ENCODE measurements at places on chromosomes 1 and 21.
A peak's percentile ranks its signal among the peaks of the same experiment; 100 is the strongest.

DNA sequence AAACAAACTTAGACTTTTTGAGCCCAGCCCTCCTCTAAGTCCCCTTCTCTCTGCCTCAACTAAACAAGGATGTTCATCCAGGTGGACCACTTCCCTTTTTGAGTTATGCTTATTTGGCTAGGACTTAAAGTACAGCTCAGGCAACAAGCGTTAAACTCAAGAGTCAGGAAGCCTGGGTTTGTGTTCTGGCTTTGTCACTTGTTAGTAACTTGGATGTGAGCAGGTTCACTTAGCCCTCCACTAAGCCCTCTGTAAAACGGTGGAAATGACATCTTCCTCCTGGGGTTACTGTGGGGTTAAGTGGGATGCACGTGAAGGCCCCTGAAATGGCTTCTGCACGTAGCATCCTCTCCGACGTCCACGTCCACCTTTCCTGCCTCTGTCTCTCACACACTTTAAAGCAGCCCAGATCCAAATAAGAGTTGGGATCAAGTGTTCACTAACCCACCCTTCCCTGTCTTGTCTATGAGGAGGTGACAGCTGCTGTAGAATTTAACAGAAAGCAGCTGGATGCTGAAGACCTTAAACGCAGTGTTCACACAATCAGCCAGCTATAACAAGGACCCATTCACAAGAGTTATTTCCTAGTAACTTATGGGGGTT is 152.7 kb downstream of the TGFBR3 start:
- no peak for DNase-seq

GRCh38 chr1:73627723-73628122 is 570.3 kb downstream of the LRRIQ3 start:
- DNase-seq: no peak

- no peak for DNase-seq
Observed at GRCh38 chr1:243667591-243667990, 182.5 kb downstream of the AKT3 start.

DNA sequence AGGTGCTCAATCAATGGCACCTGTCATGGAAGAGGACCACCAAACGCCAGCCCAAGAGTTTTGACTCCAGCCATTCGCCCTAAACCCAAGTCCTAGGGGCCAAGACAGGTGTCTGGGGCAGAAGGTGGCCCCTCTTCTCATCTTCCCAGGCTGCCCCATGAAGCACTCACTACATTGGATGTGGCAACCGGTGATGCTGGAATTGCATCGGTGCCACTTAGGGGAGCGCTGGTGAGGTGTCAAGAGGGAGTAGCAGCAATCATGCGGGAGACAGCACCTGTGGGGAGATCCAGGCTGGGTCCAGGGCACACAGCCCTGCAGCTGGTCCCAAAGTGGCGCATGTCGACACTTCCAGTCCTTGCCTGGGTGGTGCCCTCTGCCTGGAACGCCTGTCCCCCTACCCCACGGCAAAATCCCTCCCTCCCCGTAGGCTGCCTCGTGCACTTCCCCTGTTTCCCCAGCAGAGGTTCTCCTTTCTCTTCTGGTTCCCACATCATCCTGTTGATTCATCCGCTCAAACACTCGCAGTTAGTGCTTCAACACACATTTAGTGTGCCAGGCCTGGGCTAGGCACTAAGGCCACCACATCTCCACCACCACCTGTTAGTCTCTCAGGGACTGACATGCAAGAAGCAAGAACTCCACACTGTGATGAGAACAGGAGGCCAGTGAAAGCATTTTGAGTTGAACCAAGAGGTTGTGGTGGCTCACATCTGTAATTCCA is 18.5 kb downstream of the PLA2G2D start:
- no peak for DNase-seq

- DNase-seq: no peak
Observed at GRCh38 chr1:39672551-39672947, 642 bp upstream of the NT5C1A start.

DNA sequence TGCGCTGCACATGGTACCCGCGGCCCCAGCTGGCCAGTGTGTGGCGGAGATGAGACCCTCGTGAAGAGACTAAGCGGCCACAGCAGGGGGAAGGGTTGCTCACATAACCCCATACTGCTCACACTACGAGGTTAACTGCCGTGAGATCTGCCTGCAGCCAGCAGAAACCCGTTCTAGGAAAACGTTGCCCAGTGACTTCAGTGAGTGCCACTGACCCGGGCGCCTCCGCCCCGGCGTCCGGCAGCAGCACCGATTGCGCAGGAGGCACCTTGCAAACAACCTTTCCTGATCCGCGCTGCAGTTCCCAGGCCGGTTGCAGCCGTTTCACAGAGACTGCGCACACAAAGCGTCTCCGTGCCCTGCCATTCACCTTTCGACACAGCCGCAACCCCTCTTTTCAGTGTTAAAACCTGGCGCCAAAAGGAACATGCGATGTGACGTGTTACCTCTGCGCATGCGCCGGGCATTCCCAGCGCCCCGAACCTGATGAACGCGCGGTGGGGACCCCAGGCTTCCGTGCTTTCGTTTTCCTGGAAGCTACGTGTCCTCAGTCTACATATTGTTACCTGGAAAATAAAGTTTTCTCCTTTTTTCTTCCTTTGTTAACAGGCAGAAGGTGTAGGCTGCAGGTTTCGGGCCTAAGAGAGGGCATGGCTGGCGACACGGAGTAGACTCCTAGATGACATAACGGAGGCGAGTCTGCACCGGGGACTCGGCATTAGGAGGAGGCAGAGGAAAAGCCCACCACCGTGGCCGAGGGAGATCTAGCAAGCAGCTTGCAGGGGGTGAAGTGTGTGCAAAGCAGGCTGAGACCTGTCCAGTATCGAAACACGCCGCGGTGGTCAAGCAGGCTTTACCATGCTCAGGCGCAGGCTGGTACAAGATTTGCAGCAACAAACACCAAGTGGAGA is 8.9 kb downstream of the VPS26C start:
- DNase-seq: peak; percentile 74

- no peak for DNase-seq
Observed at GRCh38 chr1:234697741-234698140, 87.8 kb upstream of the IRF2BP2 start.

- no peak for DNase-seq
Observed at GRCh38 chr1:245099401-245099800, 55.4 kb upstream of the KIF26B start.

GRCh38 chr1:115214098-115214497 is 124.0 kb downstream of the NGF start:
- no peak for DNase-seq

DNA sequence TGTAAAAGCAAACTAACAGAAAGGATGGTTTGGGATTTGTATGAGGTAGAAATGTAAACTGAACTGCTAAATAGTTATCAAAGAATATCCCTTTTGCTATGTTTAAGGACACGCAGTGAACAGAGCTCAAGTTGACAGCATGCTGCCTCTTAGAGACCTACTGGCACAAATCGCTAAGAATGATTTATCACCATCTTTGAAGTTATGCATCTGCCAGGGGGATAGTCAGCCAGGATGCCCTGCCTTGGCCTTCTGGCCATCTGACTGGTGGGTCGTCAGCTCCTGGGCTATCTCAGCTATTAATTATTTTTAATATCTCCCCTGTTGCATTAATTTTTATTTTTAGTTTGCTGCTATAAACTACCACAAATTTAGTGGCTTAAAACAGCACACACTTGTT is 334.8 kb upstream of the KAZN start:
- DNase-seq: no peak

GRCh38 chr1:234597894-234598293 is 12.1 kb downstream of the IRF2BP2 start:
- DNase-seq: no peak

GRCh38 chr21:15436031-15436430 is 293.8 kb upstream of the USP25 start:
- no peak for DNase-seq

GRCh38 chr1:24801176-24801575 is 55.9 kb downstream of the CLIC4 start:
- DNase-seq: no peak

DNA sequence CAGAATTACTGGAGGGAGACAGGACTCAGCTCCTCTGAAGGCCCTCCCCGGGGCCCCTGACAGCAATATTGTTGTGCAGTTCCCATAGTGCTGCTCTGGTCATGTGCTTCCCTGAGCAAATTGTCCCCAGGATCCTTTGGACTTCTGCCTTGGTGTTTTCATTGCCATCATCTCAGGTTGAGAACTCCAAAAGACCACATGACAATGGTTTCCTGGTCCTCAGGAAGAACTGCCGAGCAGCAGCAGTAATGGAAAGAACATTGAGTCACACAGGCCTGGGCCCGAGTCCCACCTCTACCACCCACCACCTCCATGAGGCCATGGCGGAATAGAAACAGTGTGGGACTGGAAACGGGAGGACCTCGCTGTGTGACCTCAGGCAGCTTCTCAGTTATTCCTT is 6.3 kb upstream of the CTTNBP2NL start:
- DNase-seq: no peak

DNA sequence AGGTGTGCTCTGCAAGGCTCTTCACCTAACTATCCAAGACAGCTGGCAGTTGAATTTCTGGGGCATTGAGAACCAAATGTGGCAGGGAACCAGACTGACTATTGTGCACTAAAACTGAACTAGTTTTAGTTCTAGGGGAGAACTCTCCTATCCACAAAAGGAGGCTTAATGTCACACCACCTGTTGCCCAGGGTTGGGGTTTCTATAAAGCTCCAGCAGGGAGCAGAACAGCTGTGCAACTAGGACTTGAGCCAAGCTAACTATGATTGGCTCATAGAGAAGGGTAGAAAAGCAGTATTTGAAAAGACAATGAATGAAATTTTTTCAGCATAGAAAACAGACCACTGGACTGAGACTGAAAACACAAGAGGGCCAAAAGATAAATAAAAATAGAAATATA is 53.3 kb upstream of the FGGY start:
- DNase-seq: no peak

GRCh38 chr1:103058391-103058790 is 49.9 kb downstream of the COL11A1 start:
- no peak for DNase-seq

- DNase-seq: no peak
Observed at GRCh38 chr1:213061263-213061662, 10.2 kb downstream of the RPS6KC1 start.

DNA sequence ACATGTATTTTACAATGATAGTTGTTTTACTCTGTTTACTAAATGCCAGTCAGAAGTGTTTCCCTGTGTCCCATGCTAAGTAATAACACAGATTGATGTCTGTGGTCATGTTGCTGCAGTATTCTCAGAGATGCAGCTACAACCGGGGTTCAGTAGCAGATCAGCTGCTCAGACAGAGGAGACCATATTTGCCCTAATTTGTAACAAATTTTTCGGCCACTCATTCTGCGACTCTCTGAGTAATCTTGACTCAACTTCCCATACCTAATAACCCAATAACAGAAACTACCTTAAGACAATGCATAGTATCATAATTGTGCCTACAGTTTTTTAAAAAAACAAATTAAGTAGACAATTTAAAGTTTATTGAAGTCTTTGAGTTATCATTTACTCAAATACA is 32.6 kb downstream of the NIBAN1 start:
- no peak for DNase-seq

DNA sequence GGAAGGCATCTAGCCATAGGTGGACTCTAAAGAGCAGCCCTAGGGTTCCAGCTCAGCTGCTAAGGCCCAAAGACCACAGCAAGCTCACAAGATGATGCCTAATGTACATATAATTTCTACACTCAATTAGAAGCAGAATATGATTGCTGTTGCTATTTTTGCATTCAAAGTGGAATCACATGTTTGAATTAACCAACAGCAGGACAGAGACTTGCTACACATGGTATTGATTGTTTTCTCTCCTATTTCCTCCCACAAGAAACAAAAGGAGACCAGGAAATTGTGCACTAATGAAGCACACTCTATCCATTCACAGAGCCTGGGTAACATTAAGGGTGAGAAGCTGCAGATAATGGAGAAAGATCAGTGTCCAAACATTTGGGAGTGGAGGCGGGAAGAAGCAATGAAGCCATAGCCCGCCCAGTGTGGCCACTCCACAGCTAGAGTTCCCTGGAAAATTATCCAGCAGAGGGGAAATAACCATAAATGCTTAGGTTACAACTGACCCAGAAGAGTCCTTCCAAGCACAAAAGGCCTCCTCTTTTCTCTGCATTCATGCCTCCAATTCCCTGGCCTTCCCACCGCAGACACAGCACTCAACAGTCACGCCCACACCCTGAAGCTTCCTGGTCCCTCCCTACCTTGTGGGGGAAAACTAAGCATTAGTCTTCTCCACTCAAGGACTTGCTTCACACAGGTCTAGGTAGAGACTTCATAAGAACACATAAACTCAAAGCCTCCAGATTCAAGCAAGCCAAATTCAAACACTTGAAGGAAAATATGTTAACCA is 7.5 kb downstream of the CNN3 start:
- peak; percentile 61 for DNase-seq

- no peak for DNase-seq
Observed at GRCh38 chr1:185568155-185569123, 165.8 kb upstream of the HMCN1 start.

DNA sequence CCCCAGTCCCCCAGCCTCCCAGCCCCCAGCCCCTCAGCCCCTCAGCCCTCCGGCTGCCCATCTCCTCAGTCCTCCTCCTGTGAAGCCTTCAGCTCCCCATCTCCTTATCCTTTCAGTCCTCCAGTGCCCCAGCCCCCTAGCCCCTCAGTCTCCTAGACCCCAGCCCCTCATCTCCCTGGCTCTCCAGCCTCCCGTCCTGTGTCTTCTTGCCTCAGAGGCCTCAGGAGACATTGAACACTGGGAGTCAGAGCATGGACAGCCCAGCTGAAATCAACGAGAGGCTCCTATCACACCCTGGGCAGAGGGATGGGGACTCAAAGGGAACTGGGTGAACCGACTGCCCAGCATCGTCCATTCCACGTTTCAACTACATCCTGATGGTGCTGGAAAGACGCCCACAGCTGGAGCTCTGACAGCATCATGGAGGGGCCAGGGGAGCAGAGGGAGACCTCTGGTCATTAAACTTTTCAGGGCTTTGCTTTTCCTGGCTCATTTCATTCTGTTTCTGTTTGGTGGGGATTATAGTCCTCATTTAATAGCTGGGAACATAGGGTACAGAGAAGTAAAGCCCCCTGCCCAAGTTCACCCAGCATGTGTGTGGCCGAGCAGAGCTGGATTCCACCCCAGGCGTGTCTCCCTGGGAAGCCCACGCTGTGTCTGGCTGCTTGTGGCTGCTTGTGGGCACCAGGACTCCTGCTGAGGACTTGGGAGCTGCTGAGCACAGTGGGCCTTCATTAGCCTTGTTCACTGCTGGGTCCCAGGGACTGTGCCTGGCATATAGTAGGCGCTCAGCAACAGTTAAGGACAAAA is 396.7 kb downstream of the PTPRU start:
- DNase-seq: no peak

DNA sequence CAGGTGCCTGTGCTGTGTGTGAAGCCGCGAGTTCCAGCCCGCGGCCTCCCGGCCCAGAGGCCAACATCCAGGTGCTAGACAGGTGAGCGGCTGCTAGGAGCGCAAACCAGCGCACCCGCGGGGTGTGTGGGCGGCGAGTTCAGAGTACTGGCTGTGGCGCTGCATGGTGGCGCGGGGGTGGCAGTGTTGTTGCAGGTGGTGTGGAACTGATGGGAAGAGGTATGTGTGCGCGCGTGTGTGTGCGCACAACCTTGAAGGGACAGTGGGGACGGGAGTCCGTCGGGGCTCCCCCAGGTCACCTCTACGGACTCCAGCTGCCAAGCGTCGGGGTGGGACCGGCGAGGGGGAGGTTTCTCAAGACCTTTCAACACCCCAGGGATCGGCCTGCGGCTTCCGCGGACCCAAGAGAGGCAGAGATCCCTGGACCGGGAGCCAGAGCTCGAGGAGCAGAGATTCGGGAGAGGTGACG is 433 bp upstream of the DMBX1 start:
- no peak for DNase-seq
